ENCODE measurements at places on chromosomes 6 and 20. TPM values are rescaled to one million over a fixed set of nuclear protein-coding genes. Genes with fewer than 3 reads are reported as not detected.

The TMEM217 gene
- 0.67 TPM for polyA plus RNA-seq

The OR2H1 gene
- polyA plus RNA-seq = not detected

The GCM1 gene
- polyA plus RNA-seq = 0.37 TPM

The CNPY3 gene
- polyA plus RNA-seq = 40.1 TPM

The SLC32A1 gene
- not detected for polyA plus RNA-seq

The BANF2 gene
- not detected for polyA plus RNA-seq

The DHX16 gene
- polyA plus RNA-seq = 26.7 TPM

The CD109 gene
- polyA plus RNA-seq = 3.7 TPM

The MED20 gene
- 15.1 TPM for polyA plus RNA-seq

The SLC22A23 gene
- polyA plus RNA-seq = 5.7 TPM

The KIF25 gene
- polyA plus RNA-seq = not detected

The CRYBG1 gene
- polyA plus RNA-seq = 7.0 TPM

The SH3BGRL2 gene
- 18.6 TPM for polyA plus RNA-seq

The ENPP1 gene
- 3.7 TPM for polyA plus RNA-seq

The UBE3D gene
- 4.8 TPM for polyA plus RNA-seq

The C6orf89 gene
- 25.7 TPM for polyA plus RNA-seq

The LY86 gene
- 4.8 TPM for polyA plus RNA-seq

The RAMACL gene
- polyA plus RNA-seq = not detected

The QKI gene
- 17.6 TPM for polyA plus RNA-seq

The ZC3H12D gene
- 0.82 TPM for polyA plus RNA-seq

The TFAP2D gene
- not detected for polyA plus RNA-seq

The HLA-DRB5 gene
- polyA plus RNA-seq = 59.9 TPM

The BNIP5 gene
- polyA plus RNA-seq = not detected

The DSE gene
- polyA plus RNA-seq = 6.9 TPM

The SPATS1 gene
- polyA plus RNA-seq = not detected

The GPX5 gene
- polyA plus RNA-seq = not detected

The CST4 gene
- polyA plus RNA-seq = not detected

The TFAP2B gene
- polyA plus RNA-seq = 11.6 TPM

The OVOL2 gene
- polyA plus RNA-seq = 4.1 TPM

The PAQR8 gene
- 5.9 TPM for polyA plus RNA-seq

The SLC44A4 gene
- 37.4 TPM for polyA plus RNA-seq

The PLCB1 gene
- polyA plus RNA-seq = 9.4 TPM

The TTI1 gene
- 8.6 TPM for polyA plus RNA-seq

The SCRT2 gene
- polyA plus RNA-seq = not detected

The HSF2 gene
- 7.8 TPM for polyA plus RNA-seq

The EYS gene
- polyA plus RNA-seq = not detected

The CALHM4 gene
- 0.60 TPM for polyA plus RNA-seq

The LKAAEAR1 gene
- not detected for polyA plus RNA-seq

The SPTLC3 gene
- 7.1 TPM for polyA plus RNA-seq

The PDRG1 gene
- polyA plus RNA-seq = 22.5 TPM

The RSPH4A gene
- 0.62 TPM for polyA plus RNA-seq

The PSMF1 gene
- 93.2 TPM for polyA plus RNA-seq

The CST2 gene
- not detected for polyA plus RNA-seq

The TMEM200A gene
- 7.7 TPM for polyA plus RNA-seq

The CLIC5 gene
- polyA plus RNA-seq = 54.3 TPM
